Right hindlimb (tissue), 1 donor: ENCODE measurements at places on chromosomes 5 and 9.
A peak's percentile ranks its signal among the peaks of the same experiment; 100 is the strongest.

DNA sequence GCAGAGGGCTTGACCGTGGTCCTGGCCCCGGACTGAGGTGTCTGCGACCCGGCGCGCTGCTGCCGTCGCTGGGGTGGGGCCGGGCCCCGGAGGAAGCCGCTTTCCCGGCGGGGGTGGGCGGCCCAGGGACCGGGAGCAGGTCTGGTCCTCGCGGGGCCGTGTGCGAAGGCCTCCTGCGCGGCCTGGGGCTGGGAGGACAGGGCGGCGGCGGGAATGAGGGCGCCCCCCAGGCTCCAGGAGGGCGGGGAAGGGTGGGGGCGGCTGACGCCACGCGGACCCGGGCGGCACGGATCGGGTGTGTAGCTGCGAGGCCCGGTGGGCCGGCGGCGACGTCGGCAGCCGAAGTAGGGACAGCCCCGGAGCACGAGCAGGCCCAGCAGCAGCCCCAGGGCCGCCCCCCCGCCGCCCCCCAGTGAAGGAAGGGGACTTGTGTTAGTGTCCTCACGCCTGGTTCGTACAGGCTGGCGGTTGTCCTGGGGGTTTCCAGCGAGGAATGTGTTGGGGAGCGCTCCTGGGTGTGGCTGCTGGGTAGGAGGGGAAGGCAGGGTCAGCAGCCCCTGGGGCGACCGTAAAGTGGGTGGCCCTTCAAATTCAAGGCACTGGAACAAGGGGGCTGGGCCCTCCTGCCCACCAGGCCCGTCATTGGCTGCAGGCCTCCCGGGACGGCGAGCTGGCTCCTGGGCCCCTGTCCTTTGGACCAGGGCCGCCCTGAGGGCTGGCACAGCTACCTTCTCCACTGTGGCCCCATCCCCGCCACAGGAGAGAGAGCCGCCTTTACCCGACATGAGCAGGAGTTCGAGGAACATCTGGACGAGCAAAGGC, 597 bp upstream of the TMEM250 start:
- peak; percentile 62 for DNase-seq

- DNase-seq: no peak
Observed at GRCh38 chr5:116068028-116068632, 16.7 kb upstream of the COMMD10 start.

DNA sequence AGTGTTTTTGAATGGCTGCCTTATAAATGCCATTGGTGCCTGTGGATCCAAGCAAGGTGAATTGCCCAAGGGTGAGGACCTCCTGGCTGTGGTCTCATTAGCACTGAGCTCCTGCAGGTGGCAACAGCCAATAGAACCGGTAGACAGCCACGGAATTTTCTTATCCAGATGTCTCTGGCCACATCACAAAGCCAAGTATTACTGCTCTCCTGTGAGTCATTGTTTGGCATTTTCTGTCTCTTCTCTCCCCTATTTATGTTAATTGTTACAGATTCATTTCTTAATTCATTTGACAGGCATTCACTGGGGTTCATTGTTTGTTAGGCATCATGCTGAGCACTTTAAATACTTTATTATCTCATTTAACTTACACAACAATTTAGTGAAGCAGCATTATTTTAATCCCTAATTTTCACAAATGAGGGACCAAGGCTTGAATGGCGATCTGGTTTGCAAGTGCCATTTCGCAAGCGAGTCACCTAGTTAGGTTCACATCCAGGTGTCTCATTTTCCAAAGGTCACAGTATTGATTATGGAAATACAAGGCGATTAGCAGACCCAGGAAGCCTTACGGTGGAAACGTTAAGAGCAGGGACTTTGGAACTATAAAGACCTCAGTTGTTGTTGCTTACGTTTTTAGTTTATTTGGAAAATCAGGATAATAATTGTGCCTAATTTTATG, 58.2 kb upstream of the DPYSL3 start:
- DNase-seq: no peak

- DNase-seq: no peak
Observed at GRCh38 chr9:128916204-128916603, 4.6 kb upstream of the PHYHD1 start.

DNA sequence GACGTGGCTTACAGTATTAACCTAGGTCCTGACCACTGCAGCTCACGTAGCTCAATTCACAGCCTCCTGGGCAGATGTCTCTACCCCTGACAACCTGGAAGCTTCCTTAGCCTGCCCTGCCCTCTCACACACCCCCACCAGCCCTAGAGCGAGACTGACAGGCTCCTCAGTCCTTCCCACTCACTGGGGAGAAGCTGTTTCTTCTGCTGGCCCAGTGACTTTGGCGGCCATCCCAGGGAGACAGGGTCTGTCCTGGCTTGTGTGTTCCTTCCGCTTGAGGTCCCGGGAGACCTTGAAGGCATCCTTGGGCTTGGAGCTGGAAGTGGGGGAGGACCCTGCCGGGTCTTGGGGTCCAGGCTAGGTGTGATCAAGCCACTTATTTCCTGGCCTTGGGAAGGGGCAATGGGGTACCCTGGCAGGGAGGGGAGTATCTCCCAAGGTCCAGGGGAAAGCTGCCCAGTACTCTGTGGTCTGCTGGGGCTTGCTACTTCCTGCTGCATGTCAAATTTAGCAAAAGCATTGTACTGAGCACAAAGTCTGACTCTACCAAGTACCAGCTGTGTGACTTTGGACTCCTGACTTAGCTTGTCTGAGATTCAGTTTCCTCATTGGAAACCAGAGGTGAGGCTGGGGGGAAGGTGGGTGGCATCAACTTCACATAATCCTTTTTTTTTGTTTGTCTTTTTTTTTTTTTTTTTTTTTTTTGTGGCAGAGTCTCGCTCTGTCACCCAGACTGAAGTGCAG, 1.9 kb downstream of the MIGA2 start:
- DNase-seq: no peak
